GF-D8 (cell line): ENCODE measurements at places on chromosomes 11 and 22.

- DNase-seq = no peak
Measured at GRCh38 chr11:91199866-91200265, 977.0 kb upstream of the CHORDC1 start.

GRCh38 chr11:79727221-79727620 is 286.4 kb upstream of the TENM4 start:
- no peak for DNase-seq

DNA sequence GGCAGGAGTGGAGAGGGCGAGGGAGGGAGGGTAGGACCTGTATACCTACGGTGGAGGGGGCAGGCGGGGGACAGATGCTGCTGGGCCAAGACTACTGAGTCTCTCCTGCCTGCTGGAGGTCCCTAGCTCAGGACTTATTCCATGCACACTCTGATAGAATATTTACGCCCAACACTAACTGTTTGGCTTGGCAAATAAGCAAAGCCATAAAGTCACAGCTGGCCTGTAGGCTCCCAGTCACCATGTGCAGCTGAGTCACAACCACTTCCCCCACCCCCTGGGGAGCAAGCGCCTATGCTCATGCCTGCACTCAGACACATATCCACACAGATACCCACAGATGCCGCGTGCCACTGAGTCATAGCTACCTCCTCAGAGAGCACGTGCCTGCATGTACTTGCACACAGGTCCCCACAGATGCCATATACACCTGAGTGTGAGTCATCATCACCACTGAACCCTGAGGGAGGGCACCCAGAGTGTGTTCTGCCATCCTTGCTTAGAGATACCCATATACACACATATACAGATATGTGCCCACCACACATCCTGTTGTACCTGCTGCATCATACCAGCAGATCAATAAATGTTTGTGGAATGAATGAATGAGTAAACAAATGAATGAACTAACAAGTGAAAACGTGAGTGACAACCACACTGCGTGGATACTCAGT is 95.8 kb downstream of the SWAP70 start:
- DNase-seq = peak; percentile 40

DNA sequence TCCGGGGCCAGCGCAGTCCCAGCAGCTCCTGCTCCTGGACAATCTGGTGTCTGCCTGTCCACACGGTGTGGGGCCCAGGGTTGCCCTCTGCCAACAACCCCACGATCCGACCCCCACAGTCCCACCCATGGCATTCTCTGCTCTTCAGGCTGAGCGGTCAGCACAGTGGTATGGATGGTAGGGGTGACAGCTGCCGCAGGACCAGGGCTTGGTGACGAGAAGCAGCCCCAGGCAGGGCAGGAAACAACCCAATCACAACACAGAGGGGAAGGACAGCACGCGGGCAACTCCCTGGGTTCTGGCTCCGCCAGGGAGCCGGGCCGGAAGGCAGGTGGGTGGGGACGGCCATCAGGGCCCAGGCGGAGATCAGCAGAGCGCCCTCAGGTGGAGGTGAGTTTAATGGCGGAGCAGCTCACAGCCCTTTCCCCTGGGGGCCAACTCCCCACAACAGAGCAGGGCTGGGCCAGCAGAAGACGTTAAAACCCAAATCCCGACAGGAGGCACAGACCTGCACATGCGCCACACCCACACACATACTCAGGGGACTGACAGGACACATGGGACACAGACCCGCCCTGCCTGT is 5.3 kb upstream of the CHADL start:
- DNase-seq = no peak

DNA sequence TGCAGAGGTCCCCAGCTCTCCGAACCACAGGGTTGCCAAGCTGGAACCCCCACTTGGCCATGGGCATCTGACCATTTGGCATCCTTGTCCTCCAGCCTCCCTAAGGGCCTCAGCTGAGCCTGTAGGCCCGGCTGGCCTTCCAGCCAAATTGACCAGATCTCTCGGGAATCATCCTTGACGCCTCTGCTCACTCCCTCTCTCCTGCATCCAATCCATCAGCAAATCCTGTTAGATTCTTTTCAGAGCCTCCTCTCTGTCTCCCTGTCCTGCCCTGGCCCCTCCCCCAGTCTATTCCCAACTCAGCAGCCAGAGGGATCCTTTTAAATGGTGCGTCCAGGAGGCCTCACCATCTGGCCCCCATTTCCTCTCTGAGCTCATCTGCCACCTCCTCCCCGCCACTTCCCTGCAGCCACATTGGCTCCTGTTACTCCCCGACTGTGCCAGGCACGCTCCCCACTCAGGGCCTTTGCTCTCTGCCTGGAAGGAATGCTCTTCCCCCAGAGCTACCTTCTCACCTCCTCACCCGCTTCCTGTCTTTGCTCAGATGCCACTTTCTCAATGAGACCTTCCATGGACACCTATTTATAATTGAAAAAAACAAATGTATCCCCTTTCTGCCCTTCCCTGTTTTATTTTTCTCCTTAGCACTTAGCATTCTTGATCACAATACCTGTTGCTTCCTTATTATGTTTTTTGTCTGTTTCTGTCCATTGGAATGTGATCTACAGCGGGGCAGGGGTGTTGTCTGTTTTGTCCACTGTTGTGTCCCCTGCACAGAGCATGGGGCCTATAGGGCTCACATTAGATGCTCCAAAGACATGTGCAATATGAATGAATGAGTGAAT is 78.1 kb downstream of the NFAM1 start:
- DNase-seq = no peak
